ENCODE measurements at places on chromosomes 7 and 10. TPM values are rescaled to one million over a fixed set of nuclear protein-coding genes. Genes with fewer than 3 reads are reported as not detected.

The DGKB gene
- total RNA-seq, result not detected

The PPP1R3C gene
- 0.65 TPM for total RNA-seq

The BTBD16 gene
- total RNA-seq, result not detected

The FAM131B gene
- 0.65 TPM for total RNA-seq

The WDR11 gene
- 81.0 TPM for total RNA-seq

The CHRM2 gene
- not detected for total RNA-seq

The MCM10 gene
- 5.6 TPM for total RNA-seq

The CNTNAP2 gene
- not detected for total RNA-seq

The UNC5B gene
- 9.8 TPM for total RNA-seq

The ELFN1 gene
- 0.65 TPM for total RNA-seq

The HIF1AN gene
- 9.7 TPM for total RNA-seq

The AKR1C8 gene
- total RNA-seq, result not detected
